ENCODE measurements at places on chromosomes 4 and X.

GRCh38 chr4:26964994-26965393 lies 104.4 kb downstream of the STIM2 start:
- no peak for DNase-seq

DNA sequence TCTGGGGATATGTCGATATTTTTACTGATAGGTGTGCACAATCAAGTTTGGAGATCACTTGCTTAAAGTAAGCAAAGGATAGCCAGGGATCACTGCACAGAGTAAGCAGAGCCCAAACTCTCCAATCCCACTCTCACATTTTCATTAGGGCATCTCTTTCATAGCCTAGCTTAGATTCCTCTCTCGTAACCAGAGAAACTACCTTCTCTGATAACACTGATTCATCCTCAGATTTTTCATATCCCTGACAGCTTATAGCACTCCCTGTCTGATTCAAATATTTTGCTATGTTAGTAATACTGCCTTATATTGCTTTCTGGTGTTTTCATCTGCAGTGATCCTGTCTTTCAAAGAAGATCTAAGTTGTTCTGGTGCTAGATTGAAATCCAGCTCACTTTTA lies 123.7 kb downstream of the CBLL2 start:
- no peak for DNase-seq

DNA sequence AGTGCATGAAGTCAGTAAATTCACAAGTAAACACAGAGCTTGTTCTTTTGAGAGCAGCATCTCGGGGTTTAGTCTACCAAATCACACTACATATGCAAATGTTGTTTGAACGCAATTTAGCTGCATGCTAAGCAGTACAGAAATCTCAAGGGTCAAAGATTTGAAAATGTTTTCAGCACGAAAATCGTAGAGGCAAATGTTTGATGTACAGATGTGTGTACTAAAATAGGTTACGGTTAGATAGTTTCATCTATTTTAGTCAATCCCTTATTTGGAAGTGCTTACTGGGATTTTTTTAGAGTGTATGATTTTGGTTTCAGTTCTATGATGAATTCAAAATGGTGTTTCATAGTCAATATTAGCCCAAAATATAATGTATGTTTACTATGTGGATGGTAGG lies 1928.2 kb upstream of the TENM3 start:
- DNase-seq = no peak

- no peak for DNase-seq
These were observed 121.7 kb downstream of the RASGEF1B start for GRCh38 chr4:81350040-81350439.

DNA sequence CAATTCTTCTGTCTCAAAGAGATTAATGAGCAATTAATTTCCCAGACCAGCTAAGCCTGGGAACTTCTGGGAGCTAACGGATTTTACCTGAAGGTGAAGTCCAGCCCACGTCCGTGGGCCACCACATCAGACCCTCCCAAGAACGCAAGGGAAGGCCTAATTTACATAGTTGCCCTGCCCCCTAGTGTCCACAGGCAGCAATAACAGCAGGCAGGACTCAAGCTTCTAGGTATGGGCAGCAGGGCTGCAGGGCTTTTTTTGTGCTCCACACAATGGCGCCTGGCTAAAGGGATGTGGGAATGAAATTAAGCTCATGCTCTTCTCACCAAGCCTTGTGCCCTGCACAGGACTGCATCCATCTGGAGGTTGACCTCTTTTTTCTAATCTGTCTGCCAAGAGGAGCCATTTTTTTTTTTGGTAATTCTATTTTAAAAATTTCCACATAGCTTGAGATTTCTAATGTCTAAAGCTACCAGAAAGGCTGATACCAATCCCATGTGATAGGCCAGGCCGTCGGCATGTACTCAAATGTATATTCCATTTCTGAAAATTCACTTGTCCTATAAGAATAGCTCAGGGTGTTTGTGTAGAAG lies 111.9 kb upstream of the TMEM164 start:
- DNase-seq = peak; percentile 71

GRCh38 chrX:154025230-154025629 lies 5.5 kb upstream of the IRAK1 start:
- DNase-seq = no peak

- no peak for DNase-seq
These were observed 102.6 kb downstream of the HS6ST2 start for GRCh38 chrX:132855780-132856341.

GRCh38 chr4:3514806-3515501 lies 17.3 kb downstream of the LRPAP1 start:
- no peak for DNase-seq

- no peak for DNase-seq
These were observed 94.8 kb downstream of the CLNK start for GRCh38 chr4:10589799-10590198.

DNA sequence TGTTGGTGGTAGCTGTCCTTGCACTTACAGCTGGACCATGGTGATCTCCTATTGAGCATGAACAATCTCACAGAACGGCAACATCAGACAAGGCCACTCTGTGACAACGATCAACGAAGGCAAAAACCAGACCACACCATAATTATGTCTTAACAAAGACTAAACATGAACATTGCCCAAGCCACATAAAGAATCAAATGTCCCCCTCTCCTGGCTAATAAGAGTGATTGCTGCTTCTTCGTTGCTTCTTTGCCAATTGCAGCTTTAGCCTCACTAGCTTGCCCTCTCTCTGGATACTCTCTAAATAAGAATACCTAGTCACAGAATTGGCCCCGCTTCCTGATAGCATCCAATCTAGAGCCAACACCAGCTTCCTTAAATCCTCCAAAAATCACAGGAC lies 41.5 kb upstream of the PGRMC1 start:
- DNase-seq = peak; percentile 9

GRCh38 chrX:54496517-54496852 lies 451 bp upstream of the FGD1 start:
- no peak for DNase-seq

- peak; percentile 66 for DNase-seq
These were observed 2.9 kb upstream of the MND1 start for GRCh38 chr4:153341575-153342090.

DNA sequence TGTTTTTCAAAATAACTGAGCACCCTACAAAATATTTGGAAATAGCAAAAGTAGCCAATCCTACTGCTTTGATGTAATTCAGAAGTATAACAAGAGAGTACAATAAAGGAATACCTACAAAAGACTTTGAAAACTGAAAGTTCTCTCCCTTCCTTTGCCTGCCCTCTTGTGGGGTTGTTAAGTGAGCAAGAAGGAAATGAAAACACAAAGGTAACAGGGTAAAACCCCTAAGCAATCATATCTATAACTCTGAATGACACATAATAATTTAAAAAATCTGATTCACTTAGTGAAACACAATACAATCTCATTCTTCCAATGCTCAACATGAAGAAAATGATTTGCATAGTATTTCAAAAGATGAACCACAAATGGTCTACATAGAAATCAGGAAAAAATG lies 98.2 kb downstream of the FRYL start:
- DNase-seq = no peak

GRCh38 chr4:52317981-52318380 lies 266.9 kb downstream of the SPATA18 start:
- DNase-seq = no peak

- no peak for DNase-seq
These were observed 23.4 kb upstream of the KIAA1210 start for GRCh38 chrX:119151051-119151380.

GRCh38 chrX:39813631-39814277 lies 284.0 kb downstream of the BCOR start:
- DNase-seq = no peak

GRCh38 chrX:132015875-132016274 lies 7.2 kb upstream of the STK26 start:
- no peak for DNase-seq
